ENCODE measurements at places on chromosomes 5 and 9.

DNA sequence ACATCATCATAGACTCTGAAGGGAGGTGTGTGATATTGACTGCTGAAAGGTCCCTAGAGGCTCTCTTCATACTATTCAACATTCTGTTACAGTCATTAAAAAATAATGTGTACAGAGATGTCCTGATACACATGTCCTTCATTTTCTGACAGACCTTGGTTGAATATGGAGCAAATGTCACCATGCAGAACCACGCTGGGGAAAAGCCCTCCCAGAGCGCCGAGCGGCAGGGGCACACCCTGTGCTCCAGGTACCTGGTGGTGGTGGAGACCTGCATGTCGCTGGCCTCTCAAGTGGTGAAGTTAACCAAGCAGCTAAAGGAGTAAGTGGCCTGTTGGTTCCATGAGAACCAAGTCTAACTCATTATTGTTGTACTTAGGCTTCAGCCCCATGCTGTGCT is 132.4 kb downstream of the SNCAIP start:
- no peaks in the 10 kb centered on the region for H3K27me3 ChIP-seq
- no peak overlapping the region for H3K27ac ChIP-seq
- no peak for DNase-seq
- H3K4me3 ChIP-seq: no peak overlapping the region

DNA sequence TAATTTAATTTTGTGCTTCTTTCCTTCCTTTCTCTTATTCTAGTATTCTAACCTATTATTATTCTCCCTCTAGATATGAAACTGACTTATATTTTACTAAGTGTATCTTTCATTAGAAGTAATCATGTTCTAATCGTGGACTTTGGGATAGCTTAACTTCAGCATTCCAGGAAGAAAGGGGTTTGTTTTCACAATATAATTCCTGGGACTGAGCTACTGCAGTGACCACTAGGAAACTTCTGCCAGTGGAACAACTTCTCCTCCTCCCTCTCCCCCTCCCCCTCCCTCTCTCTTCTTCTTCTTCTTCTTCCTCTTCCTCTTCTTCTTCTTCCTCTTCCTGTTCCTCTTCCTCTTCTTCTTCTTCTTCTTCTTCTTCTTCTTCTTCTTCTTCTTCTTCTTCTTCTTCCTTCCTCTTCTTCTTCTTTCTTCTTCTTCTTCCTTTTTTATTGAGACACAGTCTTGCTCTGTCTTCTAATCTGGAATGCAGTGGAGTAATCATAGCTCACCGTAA is 127.9 kb downstream of the NNT start:
- no peak for DNase-seq
- no peaks in the 10 kb centered on the region for H3K4me1 ChIP-seq
- no peak overlapping the region for H3K27ac ChIP-seq
- H3K36me3 ChIP-seq: no peaks in the 10 kb centered on the region

DNA sequence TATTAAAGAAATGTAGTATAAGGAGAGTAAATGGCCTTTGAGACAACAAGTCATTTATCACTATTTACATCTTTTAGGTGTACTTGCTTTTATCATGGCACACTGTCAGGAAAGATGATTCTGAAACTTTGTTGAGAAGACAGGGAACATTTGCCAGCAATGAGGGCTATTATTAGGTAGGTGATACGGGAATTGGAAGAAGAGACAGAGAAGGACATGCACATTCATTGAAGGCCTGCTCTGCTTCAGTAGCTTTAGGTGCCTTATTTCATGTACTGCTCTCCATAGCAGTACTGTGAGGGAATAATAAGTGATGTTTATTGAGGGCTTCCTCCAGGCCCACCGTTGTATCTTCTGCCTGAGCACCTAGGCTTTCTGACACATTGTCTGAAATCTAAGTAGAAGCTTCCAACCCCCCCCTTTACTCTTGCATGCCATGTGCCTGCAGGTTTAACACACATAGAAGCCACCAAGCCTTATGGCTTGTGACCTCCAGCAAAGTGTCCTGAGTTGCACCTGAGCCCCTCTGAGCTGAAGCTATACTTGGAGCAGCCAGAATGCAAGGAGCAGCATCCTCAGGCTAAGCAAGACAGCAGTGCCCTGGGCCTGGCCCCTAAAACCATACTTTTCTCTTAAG is 275.2 kb upstream of the VLDLR start:
- H3K27me3 ChIP-seq: no peaks in the 10 kb centered on the region
- no peaks in the 10 kb centered on the region for H3K4me1 ChIP-seq
- no peak overlapping the region for H3K27ac ChIP-seq
- no peak for DNase-seq
- no peaks in the 10 kb centered on the region for H3K36me3 ChIP-seq

DNA sequence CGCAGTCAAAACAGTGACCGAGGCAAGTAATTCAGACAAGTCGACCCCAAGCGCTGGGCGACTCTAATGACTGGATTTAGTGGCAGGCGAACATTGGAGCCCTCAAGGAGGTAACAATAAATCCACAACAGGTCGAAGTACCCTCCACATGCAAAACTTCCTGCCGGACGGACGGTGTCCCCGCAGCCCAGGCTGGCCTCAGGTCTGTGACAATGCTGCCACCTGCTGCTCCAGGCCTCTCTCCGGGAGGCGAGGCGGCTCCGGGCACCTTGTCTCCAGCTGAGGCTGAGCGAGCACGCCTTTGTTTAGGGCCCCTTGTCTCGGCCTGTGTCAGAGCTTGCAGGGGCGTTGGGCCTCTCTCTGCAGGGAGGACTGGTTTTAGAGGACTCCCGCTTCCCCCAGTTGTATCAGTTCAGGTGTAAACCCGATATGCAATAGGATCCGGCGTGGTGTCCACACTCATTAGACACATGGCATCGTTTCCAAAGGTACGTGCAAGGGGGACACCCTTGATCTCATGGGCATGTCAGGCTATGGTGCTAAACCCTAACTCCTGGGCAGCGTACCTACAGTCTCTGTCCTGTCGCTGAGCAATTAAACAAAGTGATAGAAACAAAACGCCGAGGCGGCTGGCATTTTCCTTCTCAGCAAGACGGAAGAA is 628.0 kb upstream of the ADAMTS16 start:
- H3K36me3 ChIP-seq: no peaks in the 10 kb centered on the region
- DNase-seq: no peak
- no peaks in the 10 kb centered on the region for H3K27me3 ChIP-seq
- H3K27ac ChIP-seq: no peak overlapping the region
- H3K4me3 ChIP-seq: no peak overlapping the region

- H3K27me3 ChIP-seq: no peaks in the 10 kb centered on the region
- DNase-seq: no peak
- H3K36me3 ChIP-seq: no peaks in the 10 kb centered on the region
- H3K4me1 ChIP-seq: peaks cover 29% of the 10 kb centered on the region
These were observed 13.1 kb upstream of the SERINC5 start for GRCh38 chr5:80268916-80269315.

DNA sequence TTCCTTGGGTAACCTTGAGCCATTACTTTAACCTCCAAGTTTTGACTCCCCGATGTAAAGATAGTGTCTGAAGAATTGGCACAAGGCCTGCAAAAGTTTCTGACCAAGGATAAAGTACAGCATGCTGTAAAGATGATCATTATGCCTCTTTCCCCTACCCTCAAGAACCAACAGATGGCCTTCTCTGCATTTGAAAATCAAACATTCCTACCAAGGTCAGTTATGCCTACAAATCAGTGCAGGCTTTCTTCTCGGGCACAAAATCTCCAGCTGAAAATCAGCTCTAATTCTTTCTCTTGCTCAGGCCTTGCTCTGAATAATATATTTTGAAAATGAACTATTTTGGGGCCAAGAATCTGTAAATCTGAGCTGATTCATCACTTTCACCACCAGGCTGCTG is 59.7 kb downstream of the PPP2R2B start:
- no peak overlapping the region for H3K4me3 ChIP-seq
- no peaks in the 10 kb centered on the region for H3K27me3 ChIP-seq
- H3K27ac ChIP-seq: no peak overlapping the region
- no peak for DNase-seq

- peak; percentile 50 for DNase-seq
- H3K4me3 ChIP-seq: no peak overlapping the region
- H3K27ac ChIP-seq: no peak overlapping the region
- H3K27me3 ChIP-seq: peaks cover 20% of the 10 kb centered on the region
These were observed 1.2 kb downstream of the LCN15 start for GRCh38 chr9:136762915-136763648.

DNA sequence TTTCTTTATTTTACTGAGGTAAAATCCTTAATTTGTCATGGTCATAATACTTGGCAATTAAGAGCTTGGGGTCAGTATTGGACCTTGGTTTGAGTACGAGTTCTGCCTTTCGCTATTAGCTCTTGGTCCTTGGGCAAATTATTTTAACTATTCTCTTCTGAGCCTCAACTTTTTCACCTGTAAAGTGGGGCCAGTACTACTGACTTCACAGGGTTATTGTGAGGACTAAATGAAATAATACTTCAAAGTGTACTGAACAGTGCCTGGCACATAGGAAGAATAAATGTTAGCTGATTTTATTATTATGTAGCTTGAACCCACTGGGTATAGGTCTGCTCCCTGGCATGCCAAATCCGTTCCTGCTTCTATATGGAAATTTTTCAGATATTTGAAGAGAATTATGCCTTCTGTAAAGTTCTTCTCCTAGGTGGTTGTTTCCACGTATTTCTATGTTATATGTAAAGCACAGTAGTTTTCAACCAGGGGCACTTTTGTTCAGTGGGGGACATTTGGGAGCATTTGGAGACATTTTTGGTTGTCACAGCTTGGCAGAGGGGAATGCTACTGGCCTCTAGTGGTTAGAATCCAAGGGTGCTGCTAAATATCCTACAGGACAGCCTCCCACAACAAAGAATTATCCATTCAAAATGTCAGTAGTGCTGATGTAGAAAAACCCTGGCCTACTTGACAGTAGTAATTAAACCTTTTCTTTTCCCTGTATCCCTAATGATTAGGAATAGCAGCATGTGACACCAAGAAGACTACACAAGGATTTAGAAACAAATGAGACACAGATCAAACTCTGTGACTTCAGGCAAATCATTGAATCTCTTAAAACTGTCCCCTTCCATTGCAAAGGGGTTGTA is 4.5 kb downstream of the RCL1 start:
- no peak overlapping the region for H3K27ac ChIP-seq
- peaks cover 45% of the 10 kb centered on the region for H3K4me1 ChIP-seq
- no peaks in the 10 kb centered on the region for H3K27me3 ChIP-seq
- peaks cover 4% of the 10 kb centered on the region for H3K36me3 ChIP-seq
- DNase-seq: no peak

DNA sequence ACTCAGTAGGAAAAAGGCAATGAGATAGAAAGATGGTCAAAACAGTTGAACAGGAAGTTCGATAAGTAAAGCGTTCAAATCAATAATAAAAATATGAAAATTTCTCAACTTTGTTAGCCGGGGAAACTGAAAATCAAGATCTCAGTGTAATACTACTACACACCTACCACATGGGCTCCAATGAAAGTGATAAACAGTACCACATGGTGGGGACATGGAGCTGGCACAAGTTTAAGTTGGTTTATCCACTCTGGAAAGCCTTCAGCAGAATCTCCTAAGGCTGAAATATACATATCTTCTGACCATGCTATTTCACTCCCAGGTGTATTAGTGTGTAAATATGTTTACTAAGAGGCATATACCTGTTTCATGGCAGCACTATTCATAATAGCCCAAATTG is 126.8 kb downstream of the NXNL2 start:
- H3K27ac ChIP-seq: no peak overlapping the region
- H3K36me3 ChIP-seq: no peaks in the 10 kb centered on the region
- no peak overlapping the region for H3K4me3 ChIP-seq
- no peak for DNase-seq
- no peaks in the 10 kb centered on the region for H3K4me1 ChIP-seq
- H3K27me3 ChIP-seq: peaks cover 3% of the 10 kb centered on the region
